ENCODE measurements at places on chromosomes 16 and 17.

DNA sequence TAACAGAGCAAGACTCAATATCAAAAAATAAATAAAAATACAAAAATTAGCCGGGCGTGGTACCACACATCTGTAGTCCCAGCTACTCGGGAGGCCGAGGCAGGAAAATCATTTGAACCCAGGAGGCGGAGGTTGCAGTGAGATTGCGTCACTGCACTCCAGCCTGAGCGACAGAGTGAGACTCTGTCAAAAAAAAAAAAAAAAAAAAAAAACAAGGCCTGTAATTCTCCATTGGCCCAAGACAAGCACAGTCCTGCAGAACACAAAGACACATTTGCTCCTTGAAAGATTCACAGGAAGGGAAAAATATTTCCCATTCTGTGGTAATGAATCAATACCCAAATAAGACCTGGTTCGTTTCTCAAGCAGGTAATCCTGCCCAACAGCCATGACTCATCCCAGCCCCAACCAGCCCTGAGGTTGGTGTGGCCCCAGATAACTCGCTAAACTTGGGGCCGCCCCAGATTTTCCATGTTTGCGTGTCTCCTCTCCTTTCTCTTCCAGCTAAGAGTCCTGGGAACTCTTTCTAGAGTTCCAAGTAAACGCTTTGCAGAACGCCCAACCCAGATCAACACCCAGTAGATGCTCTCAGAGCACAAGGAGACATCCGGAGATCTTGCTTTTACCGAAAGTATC, 40.3 kb upstream of the SNN start:
- no peak for DNase-seq

- no peak for DNase-seq
Observed at GRCh38 chr16:89001117-89002027, 24.4 kb upstream of the CBFA2T3 start.

DNA sequence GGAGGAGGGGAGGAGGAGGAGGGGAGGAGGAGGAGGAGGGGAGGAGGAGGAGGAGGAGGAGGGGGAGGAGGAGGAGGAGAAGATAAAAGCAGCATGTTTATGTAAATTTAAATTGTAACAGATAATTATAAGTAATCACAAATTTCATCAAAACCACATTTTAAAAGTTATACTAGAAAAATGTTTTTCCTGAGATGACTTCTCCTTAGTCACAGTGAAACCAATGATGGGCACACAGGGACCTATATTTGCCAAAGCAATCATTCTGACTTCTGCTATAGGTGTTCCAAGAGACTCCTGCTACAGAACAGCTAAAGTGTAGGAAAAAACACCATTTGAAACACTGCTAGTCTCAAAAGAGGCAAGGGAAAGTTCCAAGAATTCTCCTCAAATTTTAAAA, 66.4 kb downstream of the CEP95 start:
- DNase-seq, result no peak

DNA sequence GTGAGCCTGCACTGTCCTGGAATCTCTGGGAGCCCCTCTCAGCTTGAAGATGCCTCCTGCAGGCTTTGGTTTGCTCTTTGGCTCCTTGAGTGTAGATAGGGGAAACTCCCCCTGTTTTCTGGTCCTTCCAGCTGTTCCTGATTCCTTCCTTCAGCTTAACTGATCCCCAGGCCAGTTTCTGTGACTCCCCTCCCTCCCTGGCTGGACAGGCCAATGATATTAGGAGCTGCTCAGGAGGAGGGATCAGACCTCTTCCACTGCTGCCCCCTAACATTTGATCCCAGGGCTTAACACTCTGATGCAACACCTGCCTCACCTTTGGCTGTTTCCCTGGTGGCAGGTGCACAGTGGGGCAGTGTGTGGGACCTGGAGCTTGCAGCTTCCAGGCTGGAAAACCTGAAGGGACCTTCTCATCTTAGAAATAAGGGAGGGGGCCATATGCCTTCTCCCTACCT, at the start of gene TAC4:
TSS of gene TAC4 (minus strand) at position 51 of the 455 bp plus-strand sequence. CDS start 52 bp downstream, outside the sequence.
- DNase-seq, result no peak

- DNase-seq, result no peak
Observed at GRCh38 chr16:85708338-85708737, 19.6 kb upstream of the GINS2 start.

- DNase-seq, result no peak
Observed at GRCh38 chr16:85202631-85203461, 90.6 kb upstream of the CIBAR2 start.

- no peak for DNase-seq
Observed at GRCh38 chr16:67526149-67526791, 2.4 kb upstream of the RIPOR1 start.

DNA sequence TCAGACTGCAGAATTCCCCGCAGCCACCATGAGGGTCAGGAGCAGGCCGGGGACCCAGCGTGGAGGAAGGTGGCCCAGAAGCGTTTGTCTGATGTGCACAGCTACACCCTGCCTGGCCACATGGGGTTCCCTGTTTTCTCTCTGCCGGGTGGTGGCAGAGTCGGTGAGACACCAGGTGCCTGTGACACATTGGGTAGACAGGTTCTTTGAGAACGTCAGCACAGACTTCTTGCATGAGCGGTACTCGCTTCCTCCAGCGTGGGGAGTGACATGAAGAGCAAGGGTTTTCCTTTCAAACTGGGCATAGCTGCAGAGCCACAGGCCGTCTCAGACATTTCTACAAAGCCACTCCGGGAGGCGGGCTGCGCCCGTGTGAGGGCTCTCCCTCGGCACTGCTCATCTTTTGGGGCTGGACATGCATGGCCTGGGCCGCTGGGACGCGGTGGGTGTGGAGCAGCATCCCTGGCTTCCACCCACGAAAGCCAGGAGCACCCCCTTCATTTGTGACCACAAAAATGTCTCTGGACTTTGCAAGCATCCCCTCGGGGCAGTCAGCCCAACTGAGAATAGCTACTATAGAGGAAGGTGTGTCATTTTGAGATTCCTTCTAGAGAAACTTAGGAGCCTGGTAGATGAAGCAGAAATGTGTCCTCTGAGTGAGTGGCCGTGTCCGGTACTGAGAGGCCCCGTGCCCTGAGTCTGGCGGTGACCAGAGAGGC, 26.0 kb downstream of the NME3 start:
- no peak for DNase-seq

DNA sequence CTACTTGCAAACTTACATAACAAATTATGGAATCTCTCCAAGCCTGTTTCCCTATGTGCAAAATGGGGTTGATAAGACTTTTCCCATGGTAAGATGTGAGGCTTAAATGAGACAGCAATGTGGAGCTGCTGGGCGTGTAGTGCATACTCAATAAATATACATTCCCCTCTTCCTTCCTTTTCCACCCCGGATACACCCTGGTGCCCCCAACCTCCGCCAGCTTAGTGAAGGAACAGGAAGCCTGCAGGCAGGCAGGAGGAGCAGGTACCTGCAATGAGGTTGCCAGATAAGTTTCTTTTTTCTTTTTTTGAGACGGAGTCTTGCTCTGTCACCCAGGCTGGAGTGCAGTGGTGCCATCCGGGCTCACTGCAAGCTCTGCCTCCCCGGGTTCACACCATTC, 14.9 kb downstream of the C17orf50 start:
- DNase-seq, result no peak

GRCh38 chr17:17537311-17538099, 41.3 kb upstream of the RASD1 start:
- DNase-seq, result no peak

DNA sequence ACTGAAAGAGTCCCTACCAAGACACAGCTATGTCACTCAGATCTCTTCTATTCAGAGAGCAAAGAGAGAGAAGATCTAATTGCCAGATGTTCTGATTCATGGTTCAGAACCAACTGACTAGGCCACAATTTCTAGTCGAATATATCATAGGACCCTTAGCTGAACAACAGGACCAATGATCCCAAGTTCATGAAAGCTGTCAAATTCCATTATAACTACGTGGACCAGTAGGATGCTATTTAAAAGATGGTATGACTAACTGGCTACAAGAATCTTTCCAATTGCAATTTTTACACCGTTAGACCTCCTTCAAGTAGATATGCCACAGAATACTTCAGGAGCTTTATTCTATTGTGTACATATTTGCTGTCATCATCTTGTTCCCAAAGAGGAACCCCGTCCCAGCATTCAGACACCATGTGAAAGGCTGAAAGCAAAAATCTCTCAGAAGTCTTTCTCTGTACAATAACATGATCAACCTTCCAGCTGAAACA, 26.0 kb downstream of the DCUN1D3 start:
- no peak for DNase-seq

DNA sequence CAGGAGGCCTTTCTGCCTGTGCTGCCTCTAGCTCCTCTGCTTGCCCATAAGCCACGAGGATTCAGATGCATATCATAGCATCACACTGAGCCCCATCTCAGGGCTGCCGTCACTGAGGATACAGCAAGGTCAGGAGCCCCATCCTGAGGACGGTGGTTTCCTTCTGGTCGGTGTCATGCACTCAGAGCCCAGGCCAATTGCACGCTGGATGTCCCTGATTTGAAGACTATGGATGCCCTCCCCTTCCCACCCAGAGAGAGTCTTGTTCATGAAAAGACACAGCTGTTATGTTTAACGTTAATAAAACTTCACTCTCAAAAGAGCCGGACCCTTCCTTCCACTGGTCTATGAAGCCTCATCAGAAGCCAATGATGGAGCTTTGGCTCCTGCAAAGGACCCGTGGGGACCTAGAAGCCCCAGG, 19.9 kb downstream of the COTL1 start:
- DNase-seq, result no peak

DNA sequence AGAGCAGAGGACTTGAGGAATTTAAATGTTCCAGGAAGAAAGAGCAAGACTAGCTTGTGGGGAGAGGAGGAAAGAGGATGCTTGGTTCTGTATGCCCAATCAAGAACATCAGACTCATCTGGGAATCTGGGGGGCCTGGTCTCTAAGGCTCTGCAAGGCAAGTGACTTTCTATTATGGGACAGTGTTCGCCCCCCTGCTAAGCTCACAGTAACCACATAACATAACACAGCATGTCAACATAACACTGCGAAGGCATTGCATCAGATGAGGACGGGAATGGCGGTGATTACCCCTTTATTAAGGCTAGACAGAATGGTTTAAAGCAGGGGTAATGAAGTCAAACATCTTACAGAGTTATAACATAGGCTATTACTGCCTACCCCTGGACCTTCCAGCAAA, 176.6 kb upstream of the IRX6 start:
- DNase-seq, result no peak

DNA sequence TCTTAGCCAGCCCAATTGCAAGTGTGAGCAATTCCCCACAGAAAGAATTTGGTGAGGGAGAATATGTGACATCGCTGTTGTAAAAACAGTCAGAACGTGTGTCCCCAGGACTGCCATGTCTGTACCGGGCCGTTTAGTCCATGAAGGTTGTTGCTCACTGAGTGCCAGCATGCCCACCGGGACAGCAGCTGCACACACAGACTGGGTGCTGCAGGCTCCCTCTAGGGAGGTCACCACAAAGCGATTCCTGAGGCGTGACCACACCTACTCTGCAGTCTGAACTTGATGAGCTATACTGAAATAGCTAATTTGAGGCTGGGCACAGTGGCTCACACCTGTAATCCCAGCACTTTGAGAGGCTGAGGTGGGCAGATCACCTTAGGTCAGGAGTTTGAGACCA, 44.1 kb upstream of the ADORA2B start:
- no peak for DNase-seq

DNA sequence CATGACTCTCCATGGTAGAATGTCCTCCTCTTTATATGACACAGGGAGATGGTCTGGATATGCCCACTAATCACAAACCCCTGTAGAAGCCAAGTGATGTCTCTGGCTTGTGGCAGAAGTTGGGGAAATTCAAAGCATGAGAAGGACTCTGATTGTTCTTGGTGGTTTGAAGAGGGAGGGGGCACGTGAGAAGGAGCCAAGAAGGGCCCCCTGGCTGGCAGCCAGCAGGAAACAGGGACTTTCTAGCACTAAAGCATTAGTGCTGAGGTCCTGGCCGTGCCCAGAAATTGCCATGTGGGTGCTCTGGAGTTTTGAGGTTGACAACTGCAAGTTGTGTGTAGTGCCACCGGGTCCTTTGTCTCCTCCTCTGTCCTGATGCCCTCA, 199.9 kb downstream of the LGALS9B start:
- DNase-seq, result no peak

GRCh38 chr17:42653179-42654124, 5.6 kb upstream of the TUBG2 start:
- DNase-seq, result no peak

- no peak for DNase-seq
Observed at GRCh38 chr16:379961-380761, 1.6 kb downstream of the PGAP6 start.

DNA sequence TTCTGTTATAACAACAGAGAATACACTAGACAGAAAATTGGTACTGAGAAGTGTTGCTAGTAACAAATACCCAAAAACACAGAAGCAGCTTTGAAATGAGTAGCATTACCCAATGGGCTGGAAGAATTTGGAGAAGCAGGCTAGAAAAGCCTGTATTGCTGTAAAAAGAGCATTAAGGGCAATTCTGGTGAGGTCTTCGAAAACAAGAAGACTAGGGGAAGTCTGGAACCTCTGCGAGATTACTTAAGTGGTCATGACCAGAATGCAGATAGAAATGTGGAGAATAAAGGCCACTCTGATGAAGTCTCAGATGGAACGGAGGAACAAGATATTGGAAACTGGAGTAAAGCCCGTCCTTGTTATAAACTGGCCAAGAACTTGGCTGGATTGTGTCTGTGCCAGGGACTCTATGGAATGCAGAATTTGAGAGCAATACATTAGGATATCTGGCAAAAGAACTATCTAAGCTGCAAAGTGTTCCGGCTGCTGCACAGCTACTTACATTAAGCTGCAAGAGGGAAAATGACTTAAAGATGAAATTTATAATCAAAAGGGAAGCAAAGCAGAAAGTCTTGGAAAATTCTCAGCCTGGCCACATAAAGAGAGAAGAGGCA, 44.9 kb upstream of the PEMT start:
- DNase-seq, result no peak

- DNase-seq, result no peak
Observed at GRCh38 chr17:74461611-74462010, 4.8 kb upstream of the CD300A start.

DNA sequence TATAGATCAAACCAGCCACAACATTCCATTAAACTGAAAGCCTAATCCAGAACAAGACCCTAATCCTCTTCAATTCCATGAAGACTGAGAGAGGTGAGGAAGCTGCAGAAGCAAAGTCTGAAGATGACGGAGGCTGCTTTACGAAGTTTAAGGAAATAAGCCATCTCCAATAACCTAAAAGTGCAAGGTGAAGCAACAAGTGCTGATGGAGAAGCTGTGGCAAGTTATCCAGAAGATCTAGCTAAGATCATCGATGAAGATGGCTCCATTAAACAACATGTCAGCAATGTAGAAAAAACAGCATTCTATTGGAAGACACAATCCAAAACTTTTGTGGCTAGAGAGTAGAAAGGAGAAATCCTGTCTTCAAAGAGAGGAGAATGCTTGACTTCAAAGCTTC, 69.6 kb downstream of the KANSL1 start:
- DNase-seq, result no peak

- no peak for DNase-seq
Observed at GRCh38 chr16:21622545-21622944, 23.2 kb downstream of the METTL9 start.

Data from GDM1 (cell line).